ENCODE measurements at places on chromosomes 7 and 10.

DNA sequence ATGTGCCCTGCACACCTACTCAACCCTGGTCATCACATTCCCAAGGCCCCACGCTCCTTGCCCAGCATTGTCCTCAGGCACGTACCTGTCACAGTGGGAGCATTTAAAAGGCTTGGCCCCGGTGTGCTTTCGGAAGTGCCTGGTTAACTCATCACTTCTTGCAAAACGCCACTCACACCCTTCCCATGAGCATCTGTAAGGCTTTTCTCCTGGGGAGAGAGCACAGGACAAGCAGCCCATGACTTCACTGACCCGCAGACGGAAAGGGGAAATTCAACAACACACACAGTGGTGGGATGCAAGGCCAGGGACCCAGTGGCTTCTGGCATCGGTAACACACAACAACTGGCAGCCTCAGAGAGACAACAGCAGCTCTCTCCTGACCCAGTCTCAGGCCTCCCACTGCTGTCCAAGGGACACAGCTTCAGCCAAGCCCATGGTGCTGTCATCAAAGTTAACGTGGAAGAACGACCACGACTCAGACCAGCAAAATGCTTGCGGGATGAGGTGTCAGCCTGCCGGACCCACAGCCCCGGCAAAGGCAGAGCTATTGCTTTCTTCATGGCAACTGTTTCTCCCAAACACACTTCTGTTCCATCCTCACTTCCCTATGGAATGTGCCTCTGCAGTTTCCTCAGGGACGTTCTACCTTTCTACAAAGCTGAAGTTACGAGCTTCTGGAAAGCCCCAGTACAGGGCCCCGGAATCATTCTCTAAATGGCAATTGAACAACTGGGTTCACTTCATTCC lies 4.8 kb downstream of the KLF6 start:
- DNase-seq = no peak

GRCh38 chr7:84216472-84216871 lies 21.9 kb upstream of the SEMA3A start:
- DNase-seq = no peak

DNA sequence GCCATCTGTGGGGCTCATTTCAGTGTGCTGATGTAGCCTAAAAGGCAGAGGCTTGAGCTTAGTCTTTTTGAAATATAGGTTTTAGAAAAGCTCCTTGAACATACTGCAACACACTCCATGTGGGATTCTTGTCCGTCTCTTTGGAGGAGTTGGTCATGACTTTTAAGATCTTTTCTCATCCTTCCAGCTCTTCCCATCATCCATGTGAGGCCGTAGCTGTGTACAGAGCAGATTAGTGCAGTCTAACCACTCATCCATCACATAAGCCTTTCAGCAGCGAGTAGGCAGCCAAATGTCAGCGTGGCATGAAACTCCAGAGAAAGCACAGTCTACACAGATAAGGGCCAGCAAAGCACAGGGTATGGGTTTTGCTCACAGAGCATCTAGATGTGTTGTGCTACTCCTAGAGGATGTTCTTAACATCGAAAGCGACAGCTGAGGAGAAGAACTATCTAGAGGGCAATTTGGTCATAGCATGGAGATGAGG lies 28.1 kb upstream of the NPVF start:
- DNase-seq = no peak

DNA sequence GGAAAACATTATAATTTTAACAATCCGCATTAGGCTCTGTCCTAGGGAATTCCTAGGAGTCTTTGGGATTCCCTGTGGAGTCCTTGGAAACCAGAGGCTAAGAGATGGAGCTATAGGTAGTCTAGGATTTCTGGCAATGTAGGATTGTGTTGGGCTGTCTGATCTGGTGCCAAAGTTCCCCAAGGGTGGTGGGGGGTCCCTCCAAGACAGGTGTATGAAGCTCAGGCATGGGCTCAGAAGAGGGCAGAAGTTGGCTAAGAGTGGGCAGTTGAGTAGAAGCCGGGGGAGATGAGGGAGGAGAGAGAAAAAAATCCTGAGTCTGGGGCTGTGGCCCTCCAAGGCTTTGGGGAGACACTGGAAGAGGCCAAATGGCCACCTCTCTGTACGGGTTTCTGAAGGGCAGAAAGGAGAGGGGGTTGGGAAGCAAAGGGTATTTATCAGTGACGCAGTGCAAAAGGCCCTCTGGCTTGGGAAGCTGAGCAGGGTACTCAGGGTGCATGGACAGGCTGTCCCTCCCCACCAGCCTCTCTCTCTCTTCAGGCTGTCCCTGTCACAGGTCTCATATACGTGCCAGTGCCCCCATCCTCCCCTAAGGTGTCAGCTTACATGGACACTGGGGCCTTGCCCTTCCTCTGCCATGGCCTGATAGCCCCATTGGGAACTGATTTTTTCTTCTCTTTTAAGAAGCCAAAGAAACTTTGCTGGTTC lies 929 bp downstream of the HOXA6 start:
- no peak for DNase-seq

DNA sequence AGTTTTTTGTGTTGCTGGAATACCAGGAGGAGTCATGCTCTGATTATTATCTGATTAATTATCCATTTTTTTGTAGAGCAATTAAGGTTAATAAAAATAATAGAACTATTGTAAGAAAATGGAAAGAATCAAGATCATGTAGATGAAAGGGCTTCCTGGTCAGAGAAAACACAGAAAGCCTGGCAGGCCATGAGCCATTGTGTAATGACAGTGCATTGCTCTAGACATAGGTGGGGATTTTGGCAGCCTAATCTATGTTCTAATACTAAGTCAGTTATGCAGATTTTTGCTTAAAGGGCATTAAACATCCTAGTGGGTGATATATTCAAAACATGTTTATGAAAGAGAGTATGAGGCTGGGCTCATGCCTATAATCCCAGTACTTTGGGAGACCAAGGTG lies 198.2 kb downstream of the PPP1R9A start:
- no peak for DNase-seq

DNA sequence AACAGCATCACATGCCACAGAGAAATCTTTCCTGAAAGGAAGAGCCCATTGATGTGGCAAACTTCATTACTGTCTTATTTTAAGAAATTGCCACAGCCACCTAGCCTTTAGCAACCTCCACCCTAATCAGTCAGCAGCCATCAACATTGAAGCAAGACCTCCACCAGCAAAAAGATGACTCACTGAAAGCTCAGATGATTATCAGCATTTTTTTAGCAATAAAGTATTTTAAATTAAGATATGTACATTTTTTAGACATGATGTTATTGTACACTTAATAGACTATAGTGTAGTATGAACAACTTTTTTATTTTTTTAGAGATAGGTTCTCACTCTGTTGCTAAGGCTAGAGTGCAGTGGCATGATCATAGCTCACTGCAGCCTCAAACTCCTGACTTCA lies 14.8 kb downstream of the STEAP1B start:
- no peak for DNase-seq

GRCh38 chr10:43938810-43939209 lies 290.1 kb upstream of the ZNF32 start:
- no peak for DNase-seq

- DNase-seq = no peak
Measured at GRCh38 chr7:50226145-50226544, 78.4 kb upstream of the IKZF1 start.

DNA sequence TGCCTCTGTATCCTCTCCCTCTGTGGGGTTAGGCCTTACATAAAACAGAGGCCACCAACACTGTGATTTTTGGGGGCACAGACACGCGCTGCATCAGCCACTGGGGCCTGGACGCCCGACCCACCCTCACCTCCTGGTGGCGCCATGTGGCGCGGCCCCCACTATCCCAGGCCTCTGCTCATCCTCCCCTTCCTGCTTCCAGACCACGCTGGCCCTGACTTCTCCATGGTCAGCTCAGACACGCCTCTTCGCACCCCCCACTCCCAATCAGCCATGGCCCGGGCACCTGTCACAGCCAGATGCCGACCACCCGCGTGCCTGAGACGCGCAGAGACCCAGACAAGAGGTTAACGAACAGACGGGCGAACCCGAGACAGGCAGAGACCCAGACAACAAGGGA lies 263.9 kb downstream of the ELFN1 start:
- no peak for DNase-seq

DNA sequence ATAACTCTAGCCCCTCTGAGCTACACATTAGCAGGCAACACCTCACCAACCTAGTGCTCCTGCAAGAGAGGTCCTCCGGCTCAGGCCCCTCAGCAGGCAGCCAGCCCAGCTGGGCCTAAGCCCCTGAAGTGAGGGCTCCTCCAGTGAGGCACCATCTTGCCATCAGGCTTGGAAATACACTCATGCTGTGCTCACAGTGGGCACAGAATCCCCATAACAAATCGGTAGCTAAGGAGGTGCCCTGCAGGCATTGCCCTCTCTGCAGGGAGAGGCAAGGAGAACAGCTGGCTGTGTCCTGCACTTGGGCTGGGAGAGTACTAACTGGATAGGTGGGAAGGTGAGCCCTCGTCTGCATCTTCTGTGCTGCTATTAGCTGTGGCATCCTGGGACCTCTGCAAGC lies 3.7 kb upstream of the C10orf71 start:
- no peak for DNase-seq

GRCh38 chr7:141167381-141167964 lies 93.6 kb downstream of the TMEM178B start:
- DNase-seq = no peak

DNA sequence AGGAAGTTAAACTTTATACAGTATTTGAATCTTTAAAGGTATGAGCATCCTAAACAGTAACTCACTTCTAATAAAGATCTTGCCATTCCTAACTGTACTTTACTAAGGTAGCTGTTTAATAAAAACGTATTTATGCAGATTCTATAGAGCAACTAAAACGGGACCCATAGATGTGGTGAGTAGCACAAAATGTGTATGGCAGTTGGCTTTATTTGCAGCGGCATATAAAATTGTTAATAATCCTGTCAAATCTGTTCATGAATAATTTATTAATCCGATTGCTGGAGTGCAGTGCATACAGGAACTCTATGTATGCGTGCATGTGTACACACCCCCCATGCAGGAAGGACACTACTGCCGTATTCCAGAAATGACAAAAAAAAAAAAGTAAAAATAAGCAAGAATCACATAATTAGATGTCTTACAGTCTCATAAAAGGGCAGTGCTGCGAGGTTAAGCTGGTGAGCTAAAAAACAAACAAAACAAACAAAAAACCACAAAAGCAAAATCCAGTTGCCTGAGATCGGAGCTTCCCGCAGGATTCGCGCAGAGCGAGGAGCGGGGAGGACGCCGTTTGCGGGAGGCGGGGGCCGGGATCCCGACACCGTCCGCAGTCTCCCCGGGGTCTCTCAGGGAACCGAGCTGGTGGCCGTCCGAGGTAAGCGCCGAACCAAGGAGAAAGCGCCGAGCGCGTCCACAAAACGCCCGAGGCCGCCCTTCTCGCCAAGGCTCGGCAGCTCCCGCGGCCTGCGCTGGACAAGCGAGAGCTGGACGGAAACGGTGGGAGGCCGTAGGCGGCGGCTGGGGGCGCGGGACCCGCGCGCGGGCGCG lies 518 bp upstream of the COMMD3 start:
- DNase-seq = no peak

GRCh38 chr7:105022458-105022857 lies 8.5 kb downstream of the KMT2E start:
- no peak for DNase-seq

DNA sequence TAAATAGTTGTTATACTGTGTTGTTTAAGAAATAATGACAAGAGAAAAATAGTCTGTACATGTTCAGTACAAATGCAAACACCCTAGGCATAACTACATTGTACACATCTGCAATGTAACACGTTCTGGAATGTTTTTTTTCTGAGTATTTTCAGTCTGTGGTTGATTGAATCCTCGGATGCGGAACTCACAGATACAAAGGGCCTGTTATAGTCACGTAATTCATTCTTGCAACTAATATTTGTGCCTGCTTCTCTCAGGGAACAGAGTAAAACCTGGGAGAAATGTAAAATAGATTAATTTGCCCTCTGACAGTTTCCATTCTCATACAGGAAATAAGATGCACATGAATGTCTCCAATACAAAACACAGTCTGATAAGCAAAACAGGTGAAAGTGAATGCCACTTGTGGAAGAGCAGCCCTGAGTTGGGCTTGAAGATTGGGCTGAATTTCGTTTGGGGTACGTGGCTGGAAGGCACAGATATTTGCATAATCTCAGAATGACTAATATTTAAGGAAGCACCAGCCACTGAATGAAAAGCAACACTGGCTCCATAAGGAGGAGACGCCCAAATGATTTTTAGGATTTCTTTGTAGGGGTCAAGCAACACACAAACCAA lies 19.1 kb downstream of the DENND2A start:
- no peak for DNase-seq

GRCh38 chr7:29256693-29257002 lies 62.1 kb downstream of the CHN2 start:
- DNase-seq = no peak

DNA sequence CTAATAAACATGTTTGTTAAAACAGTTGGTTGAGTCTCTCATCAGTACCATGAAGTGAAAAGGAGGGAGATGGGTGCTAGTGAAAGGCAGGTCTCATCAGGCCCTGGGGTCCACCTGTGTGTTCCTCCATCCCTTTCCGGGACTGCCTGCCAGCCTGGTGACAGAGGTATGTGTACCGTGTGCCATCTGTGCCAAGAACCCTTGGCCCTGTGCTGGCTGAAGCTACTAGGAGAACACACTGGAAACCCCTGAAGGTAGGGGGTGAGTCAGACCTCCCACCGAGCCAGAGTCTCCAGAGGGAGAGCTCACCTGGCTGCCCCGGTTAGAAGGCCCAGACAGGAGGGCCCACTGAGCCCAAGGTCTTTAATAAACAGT lies 2.3 kb downstream of the DDIT4 start:
- DNase-seq = no peak

DNA sequence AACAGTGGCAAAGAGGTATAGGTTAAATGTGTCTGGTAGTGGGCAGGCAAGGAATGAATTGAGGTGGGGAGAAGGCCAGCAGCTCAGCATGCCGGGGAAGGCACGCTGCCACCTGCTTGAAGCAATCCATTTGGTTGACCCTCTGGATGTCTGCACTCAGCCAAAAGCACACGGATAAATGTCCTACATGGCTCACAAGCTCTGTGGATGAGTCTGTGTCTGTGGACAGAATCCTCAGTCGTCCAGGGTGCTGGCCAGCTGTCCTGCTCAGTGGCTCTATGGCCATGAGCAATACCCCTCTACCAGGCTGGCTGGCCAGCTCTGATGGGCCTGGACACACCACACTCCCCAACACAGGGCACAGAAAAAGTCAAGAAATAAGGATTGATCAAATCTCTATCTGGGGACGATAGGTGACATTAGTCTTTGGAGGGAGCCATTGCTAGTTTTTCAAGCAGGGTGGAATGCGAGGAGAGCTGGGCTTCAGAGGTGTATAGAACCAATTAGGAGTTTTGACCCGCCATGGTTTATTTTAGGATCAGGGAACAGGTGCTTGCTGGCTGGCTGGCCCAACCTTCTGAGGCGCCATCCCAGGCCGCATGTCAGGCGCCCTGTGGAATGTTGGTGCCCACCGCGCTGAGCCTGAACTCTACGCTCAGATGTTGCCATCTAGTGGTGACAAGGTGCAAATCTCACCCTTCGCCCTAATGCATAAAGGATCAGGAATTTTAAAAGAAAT lies 493.4 kb downstream of the TNS3 start:
- DNase-seq = no peak

- no peak for DNase-seq
Measured at GRCh38 chr7:42082144-42082543, 154.9 kb downstream of the GLI3 start.

DNA sequence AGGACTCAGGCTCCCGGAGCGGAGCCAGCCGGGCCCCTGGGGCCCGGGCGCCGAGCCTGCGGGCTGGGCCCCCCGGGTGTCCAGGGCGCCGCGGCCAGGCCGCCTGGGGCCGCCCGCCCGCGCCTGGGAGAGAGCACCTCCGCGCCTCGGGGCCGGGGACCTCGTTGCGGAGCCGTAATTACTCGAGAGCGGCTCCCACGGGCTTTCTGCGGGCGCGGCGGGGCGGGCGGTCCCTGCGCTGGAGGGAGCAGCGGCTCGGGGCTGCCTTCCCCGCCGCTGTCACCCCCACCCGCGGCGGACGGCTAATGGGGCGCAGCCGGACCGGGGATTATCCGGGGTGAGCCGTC lies 1.5 kb downstream of the GNB2 start:
- no peak for DNase-seq

All from stimulated activated CD4-positive, alpha-beta T cell treated with anti-CD3 and anti-CD28 coated beads, Interleukin-1b, Interleukin-23, amount 100 ng/mL, for 1 hour (primary cell).